ENCODE measurements at places on chromosomes 1 and 21.

- no peak for DNase-seq
Observed at GRCh38 chr1:208182880-208183645, 61.1 kb downstream of the PLXNA2 start.

DNA sequence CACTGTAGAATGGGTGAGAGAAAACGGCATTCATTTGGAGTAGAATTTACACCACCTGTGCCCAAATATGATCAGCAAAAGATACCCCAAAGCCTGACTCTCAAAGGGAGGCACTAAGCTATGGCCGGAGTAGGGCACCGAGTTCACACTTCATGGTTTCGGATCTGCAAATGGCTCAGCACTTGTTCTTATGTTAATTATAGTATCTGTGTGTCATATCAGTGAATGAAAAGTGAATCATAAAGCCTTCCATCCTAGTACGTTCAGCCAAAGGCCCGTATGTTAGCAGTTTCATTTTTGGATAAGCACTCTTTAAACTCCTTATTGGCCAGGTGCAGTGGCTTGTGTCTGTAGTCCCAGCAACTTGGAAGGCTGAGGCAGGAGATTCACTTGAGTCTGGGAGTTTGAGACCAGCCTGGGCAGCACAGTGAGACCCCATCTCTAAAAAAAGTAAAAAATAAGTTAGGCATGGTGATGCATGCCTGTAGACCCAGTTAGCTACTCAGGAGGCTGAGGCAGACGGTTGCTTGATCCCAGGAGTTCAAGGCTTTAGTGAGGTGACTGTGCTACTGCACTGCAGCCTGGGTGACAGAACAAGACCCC, 4.9 kb upstream of the CORT start:
- no peak for DNase-seq

DNA sequence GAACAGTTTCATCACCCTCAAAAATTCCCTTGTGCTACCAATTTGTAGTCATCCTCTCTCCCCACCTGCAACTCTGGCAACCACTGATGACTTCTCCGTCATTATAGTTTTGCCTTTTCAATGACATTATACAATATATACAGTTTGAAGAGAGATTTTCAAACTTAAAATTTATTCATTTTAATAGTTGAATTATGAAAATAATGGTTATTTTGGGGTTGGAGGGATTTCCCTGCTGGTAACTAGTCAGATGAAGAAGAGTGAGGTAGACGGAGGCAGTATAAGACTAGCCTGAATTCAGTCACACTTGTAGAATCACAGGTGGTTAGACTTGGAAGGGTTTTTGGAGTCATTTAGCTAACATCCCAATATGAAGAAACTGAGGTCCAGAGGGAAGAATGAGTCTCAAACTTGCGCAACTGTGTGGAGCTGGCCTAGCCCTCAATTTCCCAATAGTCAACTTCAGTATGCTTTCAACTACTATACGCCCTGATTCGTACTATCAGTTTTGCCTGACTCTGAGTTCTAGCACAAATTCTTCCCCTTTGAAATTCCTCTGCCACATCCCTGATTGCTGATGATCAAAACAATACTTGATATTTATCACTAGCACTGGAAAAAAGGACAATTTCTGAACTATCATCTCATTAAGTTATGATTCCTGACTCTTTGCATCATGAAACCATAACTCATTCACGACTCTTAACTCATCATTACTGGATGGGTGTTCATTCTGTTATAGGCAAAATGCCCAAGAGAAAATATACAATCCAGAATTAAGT, 54.2 kb downstream of the VANGL2 start:
- DNase-seq = no peak

DNA sequence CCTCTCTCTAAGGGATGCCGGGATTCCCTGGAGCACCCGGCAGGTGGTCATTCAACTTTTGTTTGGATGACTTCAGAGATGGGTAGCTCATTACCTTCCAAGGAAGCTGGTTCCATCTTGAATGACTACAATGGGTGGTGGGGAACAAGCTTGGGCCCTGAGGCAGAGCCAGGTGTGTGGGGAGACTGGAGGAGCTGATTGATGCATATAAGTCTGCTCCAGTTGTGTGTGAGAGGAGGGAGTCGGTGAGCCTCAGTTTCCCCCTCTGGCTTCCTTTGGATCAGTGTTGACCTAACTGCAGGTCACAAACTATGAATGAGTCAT, 133.8 kb upstream of the ZBTB40 start:
- DNase-seq = no peak

DNA sequence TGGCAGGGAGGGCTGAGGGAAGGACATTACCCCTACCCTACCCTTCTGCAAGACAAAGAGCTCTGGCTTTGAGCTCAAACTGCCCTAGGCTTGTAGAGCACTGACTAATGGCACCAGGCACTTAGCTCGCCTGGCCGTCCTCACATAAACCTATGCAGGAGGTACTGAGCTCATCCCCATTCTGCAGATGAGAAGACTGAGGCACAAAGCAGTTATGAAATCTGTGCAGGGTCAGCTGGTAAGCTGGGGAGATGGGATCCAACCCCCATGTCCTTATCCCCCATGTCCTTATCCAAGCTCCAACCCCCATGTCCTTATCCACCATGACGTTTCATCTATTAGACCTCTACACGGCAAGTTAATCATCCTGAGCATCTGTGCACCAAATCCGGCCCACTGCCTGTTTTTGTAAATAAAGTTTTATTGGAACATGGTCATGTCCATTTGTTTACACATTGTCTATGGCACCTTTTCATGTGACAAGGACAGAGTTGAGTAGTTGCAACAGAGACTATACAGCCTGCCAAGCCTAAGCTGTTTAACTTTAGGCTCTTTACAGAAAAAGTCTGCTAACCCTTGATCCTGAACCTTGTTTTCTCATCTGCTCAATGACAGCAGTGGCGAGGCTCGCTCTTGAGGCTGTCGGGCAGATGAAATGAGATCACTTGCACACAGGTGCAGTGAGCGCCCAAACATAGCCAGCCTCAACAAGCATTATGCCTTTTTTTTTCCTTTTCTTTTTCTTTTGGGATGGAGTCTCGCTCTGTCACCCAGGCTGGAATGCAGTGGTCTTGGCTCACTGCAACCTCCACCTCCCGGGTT, 86.8 kb downstream of the FBXO2 start:
- DNase-seq = no peak

DNA sequence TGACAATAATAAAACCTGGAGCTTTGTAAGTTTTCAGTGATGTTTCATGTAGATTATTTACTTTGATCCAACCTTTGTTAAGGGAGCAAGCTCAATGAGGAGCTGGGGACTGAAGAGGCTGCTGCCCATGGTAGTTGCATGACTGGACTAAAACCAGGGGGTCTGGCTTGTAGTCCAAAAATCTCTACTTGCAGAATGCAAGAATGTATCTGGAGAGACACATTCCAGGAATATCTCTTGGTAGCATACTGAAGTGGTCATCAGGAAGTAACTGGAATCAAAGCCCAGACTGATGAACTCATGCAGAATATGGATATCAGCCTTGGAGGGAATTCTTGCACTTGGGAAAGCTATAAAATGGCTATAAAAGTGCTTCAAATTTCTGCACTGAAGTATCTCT, 5.8 kb upstream of the KIAA0040 start:
- no peak for DNase-seq

DNA sequence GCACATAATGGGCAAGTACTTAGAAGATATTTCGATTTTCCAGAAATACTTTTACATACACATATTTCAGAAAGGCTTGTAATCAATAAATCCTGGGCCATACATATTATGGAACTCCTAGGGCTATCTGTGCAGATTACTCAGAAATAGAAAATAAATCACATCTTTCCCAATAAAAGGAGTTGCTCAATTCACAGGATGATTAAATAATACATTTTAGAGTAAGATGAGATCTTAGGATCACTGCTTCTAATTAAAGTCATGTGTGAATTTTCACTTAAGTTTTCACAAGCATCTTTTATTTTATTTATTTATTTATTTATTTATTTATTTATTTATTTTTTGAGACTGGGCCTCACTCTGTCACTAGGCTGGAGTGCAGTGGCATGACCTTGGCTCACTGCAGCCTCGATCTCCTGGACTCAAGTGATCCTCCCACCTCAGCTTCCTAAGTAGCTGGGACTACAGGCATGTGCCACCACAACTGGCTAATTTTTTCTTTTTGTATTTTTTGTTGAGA, 144.2 kb downstream of the HIVEP3 start:
- DNase-seq = no peak

GRCh38 chr1:173393659-173394000, 83.5 kb upstream of the PRDX6 start:
- DNase-seq = no peak

GRCh38 chr1:151858030-151858746, 4.7 kb upstream of the THEM5 start:
- DNase-seq = no peak

DNA sequence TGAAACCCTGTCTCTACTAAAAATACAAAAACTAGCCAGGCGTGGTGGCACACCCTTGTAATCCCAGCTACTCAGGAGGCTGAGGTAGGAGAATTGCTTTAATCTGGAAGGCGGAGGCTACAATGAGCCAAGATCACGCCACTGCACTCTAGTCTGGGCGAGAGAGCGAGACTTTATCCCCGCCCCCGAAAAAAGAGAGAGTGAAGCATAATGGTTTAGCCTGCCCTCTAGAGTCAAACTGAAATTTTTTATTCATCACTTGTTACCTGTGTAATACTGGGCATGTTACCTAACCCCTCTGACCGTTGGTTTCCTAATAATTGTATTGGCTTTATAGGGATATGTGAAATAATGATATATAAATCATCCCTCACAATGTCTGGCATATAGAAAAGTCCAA, 18.8 kb downstream of the GPR52 start:
- no peak for DNase-seq

- DNase-seq = no peak
Observed at GRCh38 chr1:42941640-42942330, 16.9 kb downstream of the SLC2A1 start.

GRCh38 chr1:46274225-46275029, 26.9 kb downstream of the RAD54L start:
- no peak for DNase-seq

DNA sequence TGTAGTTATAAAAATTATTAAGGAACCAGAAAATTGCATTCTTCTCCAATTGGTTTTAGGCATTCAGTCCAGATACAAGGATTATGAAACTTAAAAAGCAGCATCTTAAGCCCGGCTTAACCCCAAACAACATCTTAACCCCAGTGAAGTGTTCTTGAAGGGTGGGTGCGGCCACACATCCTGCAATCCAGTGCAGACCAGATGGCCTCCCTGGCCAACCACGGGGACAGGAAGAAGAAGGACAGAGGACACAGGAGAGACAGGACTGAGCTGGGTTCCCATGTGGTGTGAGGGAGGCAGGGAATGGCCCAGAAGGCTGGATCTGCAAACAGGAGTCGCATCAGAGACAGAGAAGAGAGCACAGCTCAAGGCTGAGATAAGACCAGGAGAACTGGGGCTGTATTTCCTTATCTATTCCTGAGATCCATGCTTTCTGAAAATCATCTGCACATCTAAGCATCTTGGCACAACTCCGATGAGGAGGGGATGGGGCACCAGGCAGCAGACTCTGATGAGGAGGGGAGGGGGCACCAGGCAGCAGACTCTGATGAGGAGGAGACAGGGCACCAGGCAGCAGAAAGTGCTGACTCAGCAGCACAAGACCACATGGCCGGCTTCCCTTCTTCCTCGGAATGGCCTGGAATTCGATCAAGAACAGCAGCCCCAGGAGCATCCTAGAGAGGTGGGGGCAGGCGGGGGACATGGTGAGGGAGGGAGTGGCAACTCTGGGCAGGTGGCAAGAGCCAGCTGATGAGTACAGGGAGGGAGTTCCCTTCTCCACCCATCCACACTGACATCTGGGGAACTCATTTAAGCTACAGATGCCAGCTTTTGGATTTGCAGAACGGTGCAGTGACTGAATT, 26.6 kb downstream of the ABCG1 start:
- DNase-seq = peak; percentile 34

GRCh38 chr21:16536643-16537434, 807.1 kb downstream of the USP25 start:
- no peak for DNase-seq

DNA sequence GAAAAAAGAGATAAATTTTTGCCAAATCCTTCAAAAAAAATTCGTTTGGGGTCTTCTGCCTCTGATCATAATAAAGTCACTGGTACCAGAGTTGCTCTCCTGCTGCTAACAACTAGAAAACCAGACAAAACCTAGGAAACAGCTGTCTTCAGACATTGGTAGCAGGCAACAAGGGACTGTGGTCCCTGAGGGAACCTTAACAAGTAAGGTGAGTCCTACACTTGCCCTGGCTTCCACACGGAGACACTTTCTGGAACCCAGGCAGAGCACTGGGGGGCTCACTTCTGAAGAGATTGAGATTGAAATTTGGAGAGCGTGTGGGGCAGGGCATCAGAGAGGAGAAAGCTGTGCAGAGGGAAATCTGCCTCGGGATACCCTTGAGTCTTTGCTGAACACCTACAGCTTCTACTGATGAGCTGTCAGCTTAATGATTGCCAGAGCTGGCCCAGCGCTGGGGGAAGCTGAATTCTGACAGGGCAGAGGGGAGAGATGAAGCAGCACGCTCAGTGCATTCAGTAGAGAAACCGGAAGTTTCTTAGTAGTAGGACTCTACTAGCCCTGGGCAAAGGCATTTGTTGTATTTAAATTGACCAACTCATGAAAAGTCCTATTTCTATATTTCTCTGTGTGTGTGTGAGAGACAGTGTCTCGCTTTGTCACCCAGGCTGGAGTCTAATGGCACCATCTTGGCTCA, 18.5 kb upstream of the FAM89A start:
- DNase-seq = no peak

DNA sequence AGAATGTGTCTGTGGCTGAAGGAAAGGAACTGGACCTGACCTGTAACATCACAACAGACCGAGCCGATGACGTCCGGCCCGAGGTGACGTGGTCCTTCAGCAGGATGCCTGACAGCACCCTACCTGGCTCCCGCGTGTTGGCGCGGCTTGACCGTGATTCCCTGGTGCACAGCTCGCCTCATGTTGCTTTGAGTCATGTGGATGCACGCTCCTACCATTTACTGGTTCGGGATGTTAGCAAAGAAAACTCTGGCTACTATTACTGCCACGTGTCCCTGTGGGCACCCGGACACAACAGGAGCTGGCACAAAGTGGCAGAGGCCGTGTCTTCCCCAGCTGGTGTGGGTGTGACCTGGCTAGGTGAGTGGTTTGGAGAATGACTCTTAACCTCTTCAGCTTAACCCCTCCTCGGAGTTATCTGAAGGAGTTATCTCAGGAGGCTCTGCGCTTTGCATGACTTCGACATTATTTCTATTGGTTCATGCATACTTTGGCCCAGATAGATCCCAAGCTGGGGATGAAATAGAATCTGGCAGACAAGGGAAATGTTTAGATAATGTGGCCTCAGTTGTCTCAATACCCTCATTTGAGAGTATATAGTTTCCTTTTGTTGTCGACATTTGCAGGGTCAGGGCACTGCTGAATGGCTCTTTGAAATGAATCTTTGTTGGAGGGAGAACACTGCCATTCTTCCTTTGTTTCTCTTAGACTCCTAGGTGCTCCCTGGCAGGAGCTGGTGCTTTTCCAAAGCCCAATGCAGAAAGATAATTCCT, 39.7 kb downstream of the PTGFRN start:
- DNase-seq = no peak

DNA sequence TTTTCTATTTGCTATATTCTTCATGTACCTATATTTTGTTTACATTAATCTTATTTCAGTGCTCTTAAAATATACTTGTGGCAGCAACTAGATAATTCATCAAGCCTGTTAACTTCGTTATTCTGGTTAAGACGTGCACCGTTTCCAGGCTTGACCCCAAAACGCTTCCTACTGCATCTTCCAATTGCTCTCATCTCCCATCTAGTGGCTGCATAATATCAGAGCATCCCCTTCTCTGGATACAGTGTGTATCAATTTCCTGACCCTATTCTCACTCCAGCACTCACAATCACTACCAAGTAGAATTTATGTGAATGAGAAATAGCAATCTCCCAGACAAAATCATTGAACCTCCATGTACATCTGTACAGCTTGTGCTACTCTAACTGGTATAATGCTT, 1280.3 kb upstream of the B3GALT2 start:
- no peak for DNase-seq

Data from iPS-NIHi11 (cell line).